ENCODE measurements at places on chromosomes 2 and 18.

GRCh38 chr18:76252880-76253279, 242.2 kb downstream of the ZNF516 start:
- DNase-seq, result no peak

GRCh38 chr18:25223211-25223610, 128.8 kb downstream of the ZNF521 start:
- DNase-seq, result no peak

- no peak for DNase-seq
Observed at GRCh38 chr2:203352604-203353255, 24.5 kb downstream of the ABI2 start.

- DNase-seq, result no peak
Observed at GRCh38 chr2:8489751-8490150, 192.1 kb upstream of the ID2 start.

DNA sequence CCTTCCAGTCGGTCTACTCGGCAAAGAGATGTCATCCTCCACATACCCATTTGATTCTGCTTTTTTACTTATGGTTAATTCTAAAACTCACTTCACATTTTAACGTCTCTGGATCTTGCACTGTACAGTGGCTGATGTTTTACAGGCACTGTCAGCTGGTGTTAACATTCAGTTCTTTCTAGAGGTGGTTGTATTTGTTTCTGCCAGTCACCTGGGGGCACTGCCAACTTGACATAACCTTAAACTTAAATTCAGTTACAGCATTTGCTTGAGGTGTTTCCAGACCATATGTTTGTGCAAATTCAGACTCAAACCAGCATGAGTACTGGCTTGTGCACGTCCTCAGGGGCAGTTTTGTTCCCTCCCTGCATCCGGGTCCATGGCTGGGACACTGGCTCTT, 5.3 kb upstream of the TMEM185B start:
- peak; percentile 16 for DNase-seq

GRCh38 chr18:11883153-11883552, 25.0 kb downstream of the MPPE1 start:
- peak; percentile 2 for DNase-seq

- DNase-seq, result peak; percentile 89
Observed at GRCh38 chr18:80147418-80148325, 38.6 kb downstream of the ADNP2 start.

GRCh38 chr2:80019571-80020460, 284.7 kb downstream of the LRRTM1 start:
- no peak for DNase-seq

- no peak for DNase-seq
Observed at GRCh38 chr2:196742685-196743084, 56.8 kb downstream of the GTF3C3 start.

DNA sequence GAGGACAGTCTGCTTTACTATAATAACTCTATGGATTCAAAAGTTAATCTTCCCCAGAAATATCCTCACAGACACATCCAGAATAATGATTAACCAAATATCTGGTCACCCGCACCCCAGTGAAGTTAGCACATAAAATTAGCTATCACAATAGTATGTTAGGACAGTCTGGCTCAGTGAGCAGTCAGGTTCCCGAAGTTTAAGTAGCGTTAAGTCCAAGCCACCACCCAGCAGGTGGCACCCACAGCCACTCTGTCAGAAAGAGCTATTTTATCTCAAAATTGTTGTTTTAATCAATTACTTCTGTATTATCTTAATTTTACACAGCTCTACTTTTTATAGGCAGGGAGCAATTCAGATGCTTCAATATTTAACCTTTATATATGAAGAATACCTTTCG, 537.5 kb downstream of the MBD2 start:
- no peak for DNase-seq

DNA sequence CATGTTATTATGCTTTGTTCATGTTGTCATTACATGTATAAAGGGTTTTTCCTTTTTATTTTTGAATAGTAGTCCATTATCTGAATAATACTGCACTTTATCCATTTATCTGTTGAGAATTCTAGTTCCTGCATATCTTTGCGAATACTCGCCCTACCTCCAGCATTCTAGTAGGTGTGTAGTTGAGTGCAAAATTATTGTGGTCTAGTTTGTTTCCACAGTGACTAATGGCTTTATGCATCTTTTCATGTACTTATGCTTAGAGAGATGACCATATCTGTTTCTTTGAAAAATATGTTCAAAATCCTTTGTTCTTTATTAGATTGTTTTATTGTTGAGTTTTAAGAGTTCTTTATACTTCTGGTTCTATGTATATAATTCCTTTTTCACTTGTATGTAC, 48.8 kb downstream of the EIF5B start:
- DNase-seq, result no peak

GRCh38 chr2:71575966-71576365, 122.6 kb downstream of the DYSF start:
- no peak for DNase-seq

DNA sequence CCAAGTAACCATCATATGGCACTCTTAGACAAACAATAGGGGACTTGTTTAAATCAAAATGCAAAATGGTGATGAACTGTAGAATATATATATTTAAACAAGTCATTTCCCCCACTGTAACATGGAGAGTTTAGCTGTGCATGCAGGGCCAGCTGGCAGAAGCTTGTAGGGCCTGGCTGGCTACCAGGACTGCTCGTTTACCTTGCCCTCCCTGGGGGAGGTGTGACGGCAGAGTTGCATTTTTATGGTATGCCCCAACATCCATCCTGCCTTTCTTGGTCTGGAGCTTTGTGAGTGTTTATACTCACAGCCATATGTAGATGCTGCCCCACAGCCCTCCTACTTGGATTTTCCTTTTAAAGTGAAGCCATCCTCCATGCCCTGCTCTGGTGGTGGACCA, 101.7 kb upstream of the ZFP36L2 start:
- DNase-seq, result no peak

DNA sequence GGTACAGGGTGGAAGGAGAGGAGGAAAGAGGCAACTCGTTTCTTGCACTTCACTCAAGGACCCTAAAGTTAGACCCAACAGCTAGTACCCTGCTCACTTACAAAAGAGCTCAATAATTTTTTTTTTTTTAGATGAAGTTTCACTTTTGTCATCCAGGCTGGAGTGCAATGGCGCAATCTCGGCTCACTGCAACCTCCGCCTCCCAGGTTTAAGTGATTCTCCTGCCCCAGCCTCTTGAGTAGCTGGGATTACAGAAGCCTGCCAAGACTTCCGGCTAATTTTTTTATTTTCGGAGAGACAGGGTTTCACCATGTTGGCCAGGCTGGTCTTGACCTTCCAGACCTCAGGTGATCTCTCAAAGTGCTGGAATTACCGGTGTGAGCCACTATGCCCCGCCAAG, 4.1 kb downstream of the ASB3 start:
- no peak for DNase-seq

- DNase-seq, result no peak
Observed at GRCh38 chr2:31987454-31988220, 23.2 kb downstream of the MEMO1 start.

DNA sequence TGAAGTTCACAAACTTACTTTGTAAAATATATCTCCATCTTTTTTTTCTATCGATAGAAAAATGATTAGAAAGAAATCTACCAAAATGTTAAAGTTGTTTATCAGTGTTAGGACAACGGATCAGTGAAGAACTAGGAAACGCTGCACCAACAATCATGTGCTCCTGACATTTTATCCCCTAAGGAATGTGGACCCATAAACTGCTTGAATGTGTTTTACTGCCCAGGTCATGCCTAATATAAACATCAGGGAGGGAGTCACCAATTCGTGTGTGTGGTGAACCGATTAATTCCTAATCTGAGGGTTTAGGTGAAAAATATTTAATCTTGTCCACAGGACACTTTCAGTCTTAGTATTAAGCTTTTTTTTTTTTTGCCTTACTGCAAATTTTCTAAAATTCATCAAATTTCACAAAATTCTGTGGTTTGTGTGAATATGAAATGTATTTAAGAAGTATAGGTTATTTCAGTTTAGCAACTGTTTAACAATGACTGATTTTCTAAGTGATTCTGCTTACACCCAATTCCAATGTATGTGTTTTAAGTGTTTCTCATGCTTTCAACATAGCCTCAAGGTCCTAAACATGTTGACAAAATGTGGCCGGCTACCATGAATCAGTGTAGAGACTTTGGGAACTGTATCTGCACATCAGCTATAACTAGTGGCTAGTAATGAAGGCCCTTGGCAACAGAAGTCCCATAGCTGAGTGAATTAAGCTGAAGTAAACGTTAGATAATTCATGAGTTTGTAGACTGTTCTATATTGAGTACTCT, 11.1 kb upstream of the KIDINS220 start:
- DNase-seq, result no peak

Measured in umbilical cord (tissue), 2 donors.